ENCODE measurements at places on chromosomes 7 and 10. TPM values are rescaled to one million over a fixed set of nuclear protein-coding genes. Genes with fewer than 3 reads are reported as not detected.

DNA sequence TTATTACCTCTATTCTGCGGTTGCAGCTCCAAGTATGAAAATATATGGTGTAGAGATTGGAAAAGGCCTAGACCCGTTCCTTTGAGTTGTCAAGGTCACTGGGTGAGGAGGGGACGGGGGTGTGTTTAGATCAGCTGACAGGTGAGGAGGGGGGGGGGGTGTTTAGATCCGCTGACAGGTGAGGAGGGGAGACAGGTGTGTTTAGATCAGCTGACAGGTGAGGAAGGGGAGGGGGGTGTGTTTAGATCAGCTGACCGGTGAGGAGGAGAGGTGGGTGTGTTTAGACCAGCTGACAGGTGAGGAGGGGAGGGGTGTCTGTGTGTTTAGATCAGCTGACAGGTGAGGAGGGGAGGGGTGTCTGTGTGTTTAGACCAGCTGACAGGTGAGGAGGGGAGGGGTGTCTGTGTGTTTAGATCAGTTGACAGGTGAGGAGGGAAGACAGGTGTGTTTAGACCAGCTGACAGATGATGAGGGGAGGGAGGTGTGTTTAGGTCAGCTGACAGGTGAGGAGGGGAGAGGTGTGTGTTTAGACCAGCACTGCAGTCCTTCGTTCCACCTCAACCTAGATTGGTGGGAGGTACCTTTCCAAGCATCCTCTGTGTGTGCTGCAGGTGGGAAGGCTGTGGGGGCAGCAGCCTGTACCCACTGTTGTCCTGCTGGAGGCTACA, 655.0 kb upstream of the ADARB2 start:
- DNase-seq = no peak
- no peaks in the 10 kb centered on the region for H3K36me3 ChIP-seq
- H3K4me1 ChIP-seq = no peaks in the 10 kb centered on the region
- no peaks in the 10 kb centered on the region for H3K27me3 ChIP-seq
- no peak overlapping the region for H3K27ac ChIP-seq

DNA sequence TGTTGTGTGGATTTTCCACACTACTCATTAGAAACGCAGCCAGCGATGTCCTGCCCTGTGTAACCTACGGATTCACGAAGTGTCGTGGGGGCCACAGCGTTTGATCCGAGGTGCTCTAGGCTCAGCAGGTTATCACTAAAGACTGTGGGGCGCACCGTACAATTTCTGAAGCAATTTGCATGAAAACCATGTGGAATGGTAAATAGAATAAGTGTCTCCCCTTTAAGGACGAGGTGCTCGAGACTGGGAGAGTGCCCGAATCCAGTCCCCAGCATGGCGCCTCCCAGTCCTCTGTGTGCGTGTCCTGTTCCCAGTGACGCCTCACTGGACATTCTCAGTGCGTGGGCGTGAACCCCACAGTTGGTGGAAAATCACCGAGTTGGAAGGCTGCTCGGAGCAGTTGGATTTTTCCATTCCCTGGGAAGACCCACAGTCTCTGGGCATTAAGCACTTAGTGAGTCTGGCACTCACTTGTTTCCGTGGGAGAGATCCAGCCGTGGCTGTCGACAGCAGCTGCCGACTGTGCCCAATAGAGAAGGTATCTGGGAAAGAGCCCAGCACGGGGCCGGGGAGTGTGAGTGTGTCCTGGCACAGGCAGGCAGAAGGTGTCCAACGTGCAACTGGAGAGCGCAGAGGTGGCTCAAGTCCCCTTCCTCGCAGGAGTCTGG, 37.0 kb downstream of the PFKP start:
- no peaks in the 10 kb centered on the region for H3K4me1 ChIP-seq
- peaks cover 17% of the 10 kb centered on the region for H3K36me3 ChIP-seq
- no peak overlapping the region for H3K27ac ChIP-seq
- no peak overlapping the region for H3K4me3 ChIP-seq
- no peaks in the 10 kb centered on the region for H3K27me3 ChIP-seq

DNA sequence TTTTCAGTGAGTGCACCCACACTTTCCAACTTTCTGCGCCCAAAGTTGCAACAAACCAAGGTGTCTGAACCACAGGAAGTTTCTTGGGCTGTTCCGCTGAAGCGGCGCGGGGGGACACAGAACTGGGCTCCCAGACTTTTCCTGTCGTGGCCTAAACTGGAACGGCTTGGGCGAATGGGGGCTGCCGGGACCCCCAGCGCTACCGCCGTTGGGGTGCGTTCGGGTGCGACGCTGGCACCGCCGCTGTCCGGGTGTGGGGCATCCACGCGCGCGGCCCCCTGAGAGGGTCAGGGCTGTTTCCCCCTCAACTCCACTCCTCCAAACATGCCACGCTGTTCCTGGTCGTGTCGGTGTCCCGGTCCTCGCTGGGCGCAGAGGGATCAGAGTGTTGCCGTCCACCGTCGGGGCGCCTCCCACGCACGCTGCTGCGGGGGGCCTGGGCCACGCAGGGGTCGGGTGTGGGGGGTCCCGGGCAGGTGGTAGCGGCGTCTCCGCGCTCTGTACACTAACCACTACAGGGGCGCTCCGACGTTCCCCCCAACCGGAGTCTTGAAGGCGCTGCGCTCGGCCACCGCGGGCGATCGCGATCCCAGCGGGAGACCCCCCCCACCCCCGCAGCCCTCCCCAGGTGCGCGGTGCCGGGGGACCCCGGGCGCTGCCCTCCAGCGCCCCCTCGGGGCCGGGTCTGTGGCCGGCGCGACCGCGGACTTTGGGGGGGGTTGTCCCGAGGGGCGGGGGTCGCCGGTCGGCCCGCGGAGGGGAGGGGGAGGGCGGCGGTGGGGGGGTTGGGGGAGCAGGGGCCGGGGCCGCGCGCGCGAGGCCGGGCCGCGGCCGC, 2.2 kb upstream of the CUX1 start:
- no peak overlapping the region for H3K27ac ChIP-seq
- H3K27me3 ChIP-seq = peaks cover 17% of the 10 kb centered on the region
- peaks cover 7% of the 10 kb centered on the region for H3K4me1 ChIP-seq
- peak; percentile 89 for DNase-seq
- H3K4me3 ChIP-seq = peak overlapping the region; percentile 85
- H3K36me3 ChIP-seq = no peaks in the 10 kb centered on the region

DNA sequence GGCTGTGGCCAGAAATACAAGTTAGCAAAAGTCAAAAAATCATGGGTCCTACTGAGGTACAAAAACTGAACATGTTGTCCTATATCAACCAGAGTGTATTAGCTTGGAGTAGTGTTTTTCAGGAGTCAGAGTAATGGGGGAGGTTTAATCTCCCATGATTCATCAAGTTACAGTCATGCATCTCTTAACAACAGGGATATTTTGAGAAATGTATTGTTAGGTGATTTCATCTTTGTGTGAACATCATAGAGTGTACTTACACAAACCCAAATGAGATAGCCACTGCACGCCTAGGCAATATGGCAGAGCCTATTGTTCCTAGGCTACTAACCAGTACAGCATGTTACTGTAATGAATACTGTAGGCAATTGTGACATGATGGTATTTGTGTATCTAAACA, 14.9 kb upstream of the TES start:
- no peak overlapping the region for H3K27ac ChIP-seq
- DNase-seq = no peak
- no peaks in the 10 kb centered on the region for H3K4me1 ChIP-seq
- H3K36me3 ChIP-seq = no peaks in the 10 kb centered on the region
- H3K27me3 ChIP-seq = no peaks in the 10 kb centered on the region

The VPS37D gene
- total RNA-seq = 9.8 TPM

The GRID1 gene
- 0.42 TPM for total RNA-seq

The ANKRD61 gene
- total RNA-seq = not detected

The MAT1A gene
- total RNA-seq = 0.53 TPM

The CWF19L1 gene
- total RNA-seq = 31.6 TPM

DNA sequence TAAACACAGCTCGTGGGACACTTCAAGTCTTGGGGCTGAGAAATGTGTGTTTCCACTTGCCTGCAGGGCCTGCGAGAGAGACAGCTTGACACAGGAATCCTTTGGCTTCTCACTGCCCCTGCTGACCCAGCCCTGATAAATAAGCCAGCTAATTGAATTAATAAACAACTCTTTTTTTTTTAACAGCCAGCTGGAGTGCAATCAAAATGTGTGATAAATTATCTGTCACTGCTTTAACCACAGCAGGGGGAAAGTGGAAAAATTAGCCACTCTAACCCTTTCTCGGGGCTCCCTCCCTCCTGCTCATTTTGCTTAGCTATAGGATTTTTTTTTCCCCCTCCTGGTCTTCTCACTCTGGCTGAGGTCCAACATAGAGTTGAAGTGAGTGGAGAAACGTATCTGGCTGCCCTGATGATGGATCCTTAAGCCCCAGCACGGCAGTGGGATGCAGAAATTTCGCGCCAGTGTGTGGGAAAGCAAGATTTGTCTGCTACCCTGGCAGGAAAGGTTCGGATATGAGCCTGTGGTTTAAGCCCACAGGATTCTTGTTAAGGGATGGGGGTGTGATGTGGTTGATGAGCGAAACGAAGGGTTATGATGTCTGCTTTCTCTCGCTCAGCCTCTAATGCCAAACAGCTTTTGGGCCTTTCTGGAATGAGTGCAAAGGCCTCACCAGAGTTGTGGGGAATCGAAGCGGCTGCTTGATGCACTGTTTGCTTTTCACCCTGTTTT, 173.8 kb downstream of the TRIL start:
- DNase-seq = no peak
- H3K36me3 ChIP-seq = no peaks in the 10 kb centered on the region
- H3K4me3 ChIP-seq = no peak overlapping the region
- H3K27ac ChIP-seq = peak overlapping the region; percentile 55

- no peaks in the 10 kb centered on the region for H3K36me3 ChIP-seq
- H3K4me3 ChIP-seq = peak overlapping the region; percentile 79
- no peak overlapping the region for H3K27ac ChIP-seq
- no peaks in the 10 kb centered on the region for H3K4me1 ChIP-seq
These were observed 15.6 kb upstream of the RFC2 start for GRCh38 chr7:74269757-74270277.

The HHEX gene
- 96.5 TPM for total RNA-seq

GRCh38 chr7:100692578-100692961, 1.5 kb downstream of the GIGYF1 start:
- H3K27me3 ChIP-seq = no peaks in the 10 kb centered on the region
- H3K4me3 ChIP-seq = peak overlapping the region; percentile 94
- peaks cover 23% of the 10 kb centered on the region for H3K36me3 ChIP-seq
- no peak for DNase-seq

DNA sequence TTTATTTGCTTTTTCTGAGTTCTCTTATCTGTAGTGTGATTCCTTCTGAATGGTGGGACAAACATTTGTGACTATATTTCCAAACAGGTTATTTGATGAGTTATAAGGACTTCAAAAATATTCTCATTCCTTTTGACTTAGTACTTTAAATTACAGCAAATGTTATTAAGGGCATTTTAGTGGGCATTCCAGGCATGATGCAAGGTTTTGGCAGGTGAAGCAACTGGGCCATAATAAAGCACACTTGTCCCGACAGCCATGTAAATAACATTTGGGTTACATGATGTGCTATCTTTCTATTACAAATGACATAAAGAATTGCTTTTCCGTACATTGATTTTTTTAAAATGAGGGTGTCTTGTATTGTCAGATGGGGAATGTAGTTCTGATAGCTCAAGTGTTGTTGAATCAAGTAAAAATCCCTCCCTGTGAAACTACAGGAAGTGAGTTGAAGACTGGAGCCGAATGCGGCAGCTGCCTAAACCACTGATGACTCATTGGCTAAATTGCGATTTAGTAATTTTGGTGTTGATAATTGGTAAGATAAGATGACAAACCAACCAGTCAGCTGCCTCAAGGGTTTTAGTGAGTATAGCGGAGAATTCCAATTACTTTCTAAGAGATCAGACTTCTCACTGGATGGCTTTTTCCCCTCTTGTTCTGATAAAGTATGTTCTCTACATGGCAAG, 231.3 kb upstream of the NPY start:
- no peak overlapping the region for H3K27ac ChIP-seq
- DNase-seq = no peak
- no peaks in the 10 kb centered on the region for H3K27me3 ChIP-seq
- H3K4me3 ChIP-seq = no peak overlapping the region

DNA sequence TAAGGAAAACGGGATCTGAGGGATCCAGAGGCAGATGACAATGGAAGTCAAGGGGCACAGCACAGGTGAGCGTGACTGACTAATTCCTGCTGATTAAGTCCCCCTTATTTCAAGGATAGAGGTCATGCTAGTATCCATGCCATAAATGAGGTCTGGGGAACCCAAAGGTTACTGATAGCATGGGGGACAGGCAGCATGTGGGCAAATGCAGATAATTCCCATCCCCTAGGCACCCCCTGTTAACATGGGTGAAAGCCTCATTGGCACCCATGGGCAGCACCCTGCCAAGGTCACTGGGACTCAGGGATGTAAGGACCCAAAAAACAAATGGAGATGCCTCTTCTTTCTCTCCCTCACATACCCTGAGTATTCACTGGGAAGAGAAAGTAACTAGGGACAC, 139.7 kb downstream of the WDR11 start:
- no peaks in the 10 kb centered on the region for H3K4me1 ChIP-seq
- no peak overlapping the region for H3K4me3 ChIP-seq
- no peak overlapping the region for H3K27ac ChIP-seq
- no peaks in the 10 kb centered on the region for H3K36me3 ChIP-seq
- DNase-seq = no peak

The AZGP1 gene
- total RNA-seq = not detected

DNA sequence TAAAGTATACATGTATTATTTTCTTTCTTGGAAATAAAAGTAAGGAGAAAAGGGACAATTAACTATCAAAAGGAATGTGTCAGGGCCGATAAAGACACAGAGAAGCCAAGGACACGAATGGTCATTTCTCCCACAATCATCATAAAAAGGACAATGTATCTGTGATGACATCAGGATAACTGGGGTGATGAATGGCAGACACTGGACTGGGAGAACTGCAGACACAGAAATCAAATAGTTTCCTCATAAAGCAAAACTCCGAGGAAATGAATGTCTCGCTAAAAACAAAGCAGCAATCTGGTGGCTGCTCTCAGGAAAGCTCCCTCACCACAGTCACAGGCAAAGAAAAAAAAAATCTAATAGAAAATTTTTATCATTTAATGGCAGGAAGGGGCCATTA, 69.3 kb upstream of the NPY start:
- no peak for DNase-seq
- H3K4me1 ChIP-seq = no peaks in the 10 kb centered on the region

DNA sequence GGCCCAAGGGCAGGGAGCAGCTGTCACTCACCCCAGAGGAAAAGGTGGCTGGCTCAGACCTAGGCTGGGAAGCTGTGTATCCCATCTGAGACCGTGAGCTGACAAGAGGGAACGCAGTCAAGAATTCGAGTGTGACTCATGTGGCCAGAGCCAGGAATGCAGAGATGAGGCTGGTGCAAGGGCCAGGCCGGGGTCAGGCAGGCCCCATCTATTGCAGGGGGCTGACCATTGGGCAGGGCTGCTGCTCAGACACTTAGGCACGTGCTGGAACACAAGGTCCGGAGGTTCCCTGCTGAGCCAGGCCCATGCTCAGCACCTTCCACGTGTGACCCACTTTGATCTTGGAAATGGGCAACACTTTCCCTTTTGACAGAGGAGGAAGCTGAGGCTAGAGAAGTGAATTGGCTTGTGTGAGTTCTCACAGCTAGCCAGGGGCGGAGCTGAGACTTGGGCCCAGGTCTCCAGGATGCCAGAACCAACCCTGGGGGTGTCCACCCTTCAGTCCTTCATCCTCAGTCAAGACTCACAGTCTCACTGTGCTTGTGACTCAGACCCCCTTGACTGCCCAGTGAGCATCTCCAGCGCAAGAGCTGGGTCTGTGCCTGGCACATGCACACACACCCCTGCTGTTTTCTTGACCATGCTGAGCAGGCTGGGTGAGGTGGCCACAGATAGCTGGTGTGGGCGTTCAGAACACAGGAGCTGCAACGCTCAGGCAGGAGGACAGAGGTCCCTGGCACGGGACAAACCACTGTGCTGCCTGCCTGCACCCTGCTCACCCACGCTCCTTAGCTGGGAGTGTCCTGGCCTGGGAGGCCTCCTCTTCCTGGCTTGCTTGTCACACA, 47.6 kb upstream of the PPIF start:
- no peak overlapping the region for H3K4me3 ChIP-seq
- no peaks in the 10 kb centered on the region for H3K27me3 ChIP-seq
- H3K4me1 ChIP-seq = no peaks in the 10 kb centered on the region
- DNase-seq = no peak
- peaks cover 78% of the 10 kb centered on the region for H3K36me3 ChIP-seq
- no peak overlapping the region for H3K27ac ChIP-seq
